A549 (cell line): ENCODE measurements at places on chromosomes 7 and 10. TPM values are rescaled to one million over a fixed set of nuclear protein-coding genes. Genes with fewer than 3 reads are reported as not detected.

DNA sequence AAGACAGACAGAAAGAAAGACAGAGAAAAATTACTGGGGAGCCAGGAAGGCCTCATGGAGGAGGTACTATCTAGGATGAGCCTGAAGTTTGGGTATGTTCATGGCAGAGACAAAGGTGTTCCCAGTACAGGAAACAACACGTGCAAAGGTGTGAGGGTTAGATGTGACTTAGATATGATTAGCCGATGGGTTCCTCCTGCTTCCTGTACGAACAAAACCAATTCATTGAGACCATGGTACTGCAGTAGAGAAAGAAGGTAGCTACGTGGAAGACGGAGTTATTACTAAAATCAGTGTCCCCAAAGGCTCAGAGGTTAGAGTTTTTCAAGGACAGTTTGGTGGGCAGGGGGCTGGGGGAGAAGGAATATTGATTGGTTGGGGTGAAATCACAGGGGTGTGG is 55.2 kb upstream of the CHST3 start:
- no peak for DNase-seq

GRCh38 chr10:45454859-45455258 is 80.8 kb downstream of the ALOX5 start:
- DNase-seq, result no peak

- no peak for DNase-seq
Measured at GRCh38 chr7:130867039-130867438, 133.0 kb upstream of the KLF14 start.

GRCh38 chr10:11454958-11455566 is 156.4 kb downstream of the USP6NL start:
- no peak for DNase-seq

DNA sequence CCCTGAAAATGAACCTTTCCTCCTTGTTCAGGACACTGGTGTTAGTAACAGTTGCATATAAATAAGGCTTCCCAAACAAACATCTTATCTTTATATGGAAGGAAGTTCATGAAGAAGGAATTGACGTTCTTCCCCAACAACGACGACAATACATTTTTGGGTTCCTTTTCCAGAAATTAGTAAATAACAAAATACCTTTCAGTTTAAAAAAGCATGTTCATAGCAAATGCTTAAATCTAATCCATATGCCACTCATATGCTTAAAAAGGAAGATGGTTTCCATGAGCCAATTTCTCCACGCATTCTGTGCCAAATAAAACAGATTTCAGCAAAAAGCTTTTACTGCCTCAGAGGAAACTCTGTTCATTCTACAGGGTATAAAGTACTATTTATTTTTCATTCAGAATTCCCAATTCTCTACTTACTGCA is 182.6 kb downstream of the COBL start:
- no peak for DNase-seq

DNA sequence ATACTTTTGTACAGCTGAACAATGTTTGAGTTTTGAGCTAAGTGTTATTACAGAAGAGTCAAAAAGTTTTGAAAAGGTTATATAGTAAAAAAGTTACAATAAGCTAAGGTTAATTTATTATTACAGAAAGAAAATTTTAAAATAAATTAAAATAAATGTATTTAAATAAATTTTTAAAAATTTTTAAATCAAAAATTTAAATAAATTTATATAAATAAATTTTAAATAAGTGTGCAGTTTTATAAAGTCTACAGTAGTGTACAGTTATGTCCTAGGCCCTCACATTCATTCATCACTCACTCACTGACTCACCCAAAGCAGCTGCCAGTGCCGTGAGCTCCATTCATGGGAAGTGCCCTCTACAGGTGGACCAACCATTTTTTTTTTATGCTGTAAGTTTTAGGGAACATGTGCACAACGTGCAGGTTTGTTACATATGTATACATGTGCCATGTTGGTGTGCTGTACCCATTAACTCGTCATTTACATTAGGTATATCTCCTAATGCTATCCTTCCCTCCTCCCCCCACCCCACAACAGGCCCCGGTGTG is 462.9 kb upstream of the ZMIZ1 start:
- DNase-seq, result peak; percentile 67

DNA sequence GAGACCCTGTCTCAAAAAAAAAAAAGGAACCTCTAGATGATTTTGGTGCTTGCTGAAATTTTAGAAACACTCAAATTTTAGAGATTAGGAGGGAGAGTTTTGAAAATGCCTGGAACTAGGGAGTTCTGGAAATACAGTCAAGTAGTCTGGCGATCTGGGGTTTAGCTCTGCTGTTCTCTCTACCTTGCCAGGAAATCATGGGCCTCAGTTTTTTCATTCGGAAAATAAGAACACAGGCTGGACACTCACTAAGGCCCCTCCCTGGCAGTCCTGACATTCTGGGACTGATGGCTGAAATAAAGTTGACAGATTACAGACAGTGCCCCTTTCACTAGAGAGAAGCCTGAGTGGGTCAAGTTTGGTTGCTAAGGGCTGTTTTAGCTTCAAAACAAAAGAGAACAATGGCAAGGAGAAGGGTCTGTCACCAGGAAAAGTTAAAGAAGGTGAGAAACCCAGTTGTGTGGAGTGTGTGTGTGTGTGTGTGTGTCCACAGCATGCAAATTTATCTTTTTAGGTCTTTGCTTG is 25.0 kb upstream of the CALN1 start:
- no peak for DNase-seq

- no peak for DNase-seq
Measured at GRCh38 chr7:65953001-65953720, 28.9 kb downstream of the GUSB start.

DNA sequence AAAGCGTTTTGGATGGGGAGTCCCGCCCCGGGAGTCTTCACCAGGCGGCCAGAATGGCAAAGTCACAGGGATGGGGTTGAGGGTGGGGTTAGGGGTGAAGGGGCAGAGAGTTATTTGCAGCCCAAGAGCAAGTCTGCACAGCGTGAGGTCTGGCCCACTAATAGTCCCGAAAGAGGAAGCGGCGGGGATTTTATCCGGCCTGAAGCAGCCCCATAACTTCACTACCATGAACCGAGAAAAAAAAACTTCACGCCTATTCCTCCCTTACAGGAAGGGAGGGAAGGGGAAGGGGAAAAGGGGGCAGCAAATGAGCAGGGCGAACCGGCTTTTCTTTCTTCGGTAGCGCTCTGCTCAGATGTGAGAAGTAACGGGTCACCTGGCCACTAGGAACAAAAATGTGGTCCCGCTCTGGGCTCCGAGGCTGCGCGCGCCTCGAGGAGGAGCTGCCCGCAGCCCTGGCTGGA is 712 bp downstream of the ITPRIP start:
- peak; percentile 47 for DNase-seq

GRCh38 chr10:3783682-3784432 is 1.2 kb downstream of the KLF6 start:
- DNase-seq, result peak; percentile 84

- no peak for DNase-seq
Measured at GRCh38 chr10:110502851-110503301, 5.2 kb downstream of the DUSP5 start.

DNA sequence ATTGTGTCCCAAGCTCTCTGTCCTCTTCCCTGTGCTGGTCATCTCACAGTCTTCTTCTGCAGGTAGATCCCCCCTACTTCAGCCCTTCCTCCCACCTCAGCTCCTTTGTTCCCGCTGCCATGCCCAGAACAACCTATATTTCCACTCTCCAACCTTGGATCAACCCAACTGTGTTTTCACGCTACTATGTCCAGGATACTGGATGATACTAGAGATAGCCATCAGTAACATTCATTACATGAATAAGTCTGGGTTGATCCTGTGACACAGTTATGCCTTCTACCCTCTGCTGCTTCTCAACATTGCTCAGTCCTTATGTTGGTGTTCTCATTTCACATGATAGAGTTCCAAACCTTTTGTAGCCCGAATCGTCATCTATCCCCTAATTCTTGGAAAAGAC is 286.4 kb downstream of the ZEB1 start:
- DNase-seq, result no peak

- peak; percentile 94 for DNase-seq
Measured at GRCh38 chr7:112080441-112080840, 125.8 kb downstream of the DOCK4 start.

- no peak for DNase-seq
Measured at GRCh38 chr7:4297165-4297917, 384.8 kb upstream of the FOXK1 start.

DNA sequence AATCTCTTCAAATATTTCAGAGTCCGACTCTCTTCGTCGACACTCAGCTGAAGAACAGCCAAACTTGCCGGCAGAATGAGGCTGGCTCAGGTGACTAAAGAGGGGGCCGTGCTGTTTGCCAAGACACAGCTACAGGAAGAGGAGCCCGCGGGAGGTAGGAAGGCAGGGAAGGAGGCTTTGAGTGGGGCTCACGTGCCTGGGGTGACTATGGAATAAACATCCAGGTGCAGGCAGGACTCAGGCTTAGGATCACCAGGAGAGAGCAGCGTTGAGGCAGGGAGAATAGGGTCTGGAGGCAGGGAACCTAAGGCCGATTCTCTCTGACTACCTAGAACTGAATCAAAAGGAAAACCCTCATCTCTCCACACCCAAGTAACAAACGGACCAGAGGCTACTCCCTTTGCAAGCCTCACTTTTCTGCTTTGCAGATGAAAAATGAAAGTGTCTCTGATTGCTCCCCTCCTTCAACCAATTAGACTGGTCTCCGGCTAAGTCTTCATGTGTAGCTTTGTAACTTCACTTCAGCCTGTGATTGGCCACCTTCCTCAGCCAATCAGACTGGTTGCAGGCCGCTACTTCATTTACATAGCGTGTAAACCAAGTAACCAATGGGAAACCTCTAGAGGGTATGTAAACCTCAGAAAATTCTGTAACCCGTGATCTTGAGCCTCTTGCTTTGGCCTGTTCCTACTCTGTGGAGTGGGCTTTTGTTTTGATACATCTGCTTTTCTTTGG is 19.7 kb upstream of the BNIP3 start:
- peak; percentile 35 for DNase-seq

- no peak for DNase-seq
Measured at GRCh38 chr7:136023134-136023869, 46.1 kb upstream of the MTPN start.

- DNase-seq, result no peak
Measured at GRCh38 chr10:48932831-48933664, 6.6 kb downstream of the LRRC18 start.

- no peak for DNase-seq
Measured at GRCh38 chr7:157384301-157384700, 47.5 kb downstream of the DNAJB6 start.

The CRHR2 gene
- polyA plus RNA-seq, result not detected in 3 replicates

The ZNF518A gene
- polyA plus RNA-seq, result 7.3 to 8.7 TPM (median 8.5 TPM) in 3 replicates

The OR2A42 gene
- not detected in 3 replicates for polyA plus RNA-seq

The PKD2L1 gene
- polyA plus RNA-seq, result 0.08 to 0.11 TPM (median 0.10 TPM) in 3 replicates
